Fibroblast of lung (primary cell): ENCODE measurements at places on chromosomes 3 and 15. TPM values are rescaled to one million over a fixed set of nuclear protein-coding genes. Genes with fewer than 3 reads are reported as not detected.

The ERC2 gene
- polyA plus RNA-seq: 0.14 and 0.25 TPM in 2 replicates

The TUSC7 gene
- polyA plus RNA-seq: not detected in 2 replicates

The MRPL47 gene
- polyA plus RNA-seq: 60.0 and 62.4 TPM in 2 replicates

The GTF2E1 gene
- polyA plus RNA-seq: 10.7 and 11.5 TPM in 2 replicates

The RAB6B gene
- 1.5 and 2.1 TPM in 2 replicates for polyA plus RNA-seq

The ALCAM gene
- polyA plus RNA-seq: 158 and 188 TPM in 2 replicates
